ENCODE measurements at places on chromosomes 1 and 21. TPM values are rescaled to one million over a fixed set of nuclear protein-coding genes. Genes with fewer than 3 reads are reported as not detected.

Gene SPRR1A
- not detected for total RNA-seq

Gene DCST1
- not detected for total RNA-seq

Gene IL22RA1
- total RNA-seq, result not detected

Gene ANGPTL1
- total RNA-seq, result not detected

Gene PLPPR4
- not detected for total RNA-seq

Gene RNF187
- 86.4 TPM for total RNA-seq

DNA sequence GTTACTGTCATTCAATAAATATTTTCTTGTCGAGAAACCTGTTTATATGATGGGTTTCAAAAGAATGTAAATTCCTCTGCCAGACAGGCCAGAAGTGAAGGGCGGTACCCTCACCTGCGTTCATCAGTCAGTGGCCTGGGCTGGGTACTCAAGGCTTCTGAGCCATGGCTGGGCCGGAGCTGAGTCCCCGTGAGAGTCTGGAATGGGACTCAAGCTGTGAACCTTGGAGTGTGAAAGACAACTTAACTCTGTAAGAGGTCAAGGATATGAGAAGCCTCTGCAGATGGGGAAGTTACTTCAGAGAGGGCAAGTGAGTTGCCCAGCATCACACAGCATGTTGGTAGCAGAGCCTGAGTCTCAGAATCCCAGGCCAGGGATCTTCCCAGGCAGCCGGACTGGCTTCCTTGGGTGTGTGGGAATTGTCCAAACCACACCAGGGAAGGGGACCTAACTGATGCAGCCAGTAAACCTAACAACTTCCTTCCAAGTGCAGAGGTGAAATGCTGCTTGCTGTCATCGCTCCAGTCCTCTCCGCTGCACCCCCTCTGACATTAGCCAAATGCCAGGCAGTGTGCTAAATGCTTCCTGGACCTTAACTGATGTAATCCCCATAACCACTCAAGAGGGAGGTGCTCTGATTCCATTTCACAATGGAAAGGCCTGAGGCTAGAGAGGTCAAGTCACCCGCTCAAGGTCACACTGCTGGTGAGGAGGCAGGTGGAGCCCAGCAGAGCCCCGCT lies 4.8 kb downstream of the DISP3 start:
- peaks cover 4% of the 10 kb centered on the region for H3K4me1 ChIP-seq
- H3K36me3 ChIP-seq, result no peaks in the 10 kb centered on the region
- H3K4me3 ChIP-seq, result no peak overlapping the region
- H3K27me3 ChIP-seq, result peaks cover 6% of the 10 kb centered on the region

DNA sequence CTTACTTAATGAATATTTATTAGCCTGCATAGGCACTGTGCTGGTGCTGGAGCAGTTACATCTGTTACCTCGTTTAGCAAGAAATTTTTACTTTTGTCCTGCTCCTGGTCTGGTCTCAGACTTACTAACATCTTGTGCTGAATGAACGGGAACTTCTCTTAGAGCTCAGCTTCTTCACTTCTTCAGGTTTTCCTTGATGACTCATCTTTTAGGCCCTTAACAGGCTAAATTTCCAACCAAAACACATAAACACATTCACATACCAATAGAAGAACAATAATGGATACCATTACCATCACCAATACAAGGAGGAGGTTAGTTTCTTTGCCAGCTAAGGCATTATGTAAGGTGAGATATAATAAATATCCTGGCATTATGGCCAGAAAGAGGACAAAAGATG lies 68.9 kb downstream of the IFI44 start:
- H3K27me3 ChIP-seq, result no peaks in the 10 kb centered on the region
- H3K36me3 ChIP-seq, result no peaks in the 10 kb centered on the region
- H3K4me1 ChIP-seq, result no peaks in the 10 kb centered on the region
- H3K4me3 ChIP-seq, result no peak overlapping the region
- H3K27ac ChIP-seq, result no peak overlapping the region
- peak; percentile 6 for DNase-seq

DNA sequence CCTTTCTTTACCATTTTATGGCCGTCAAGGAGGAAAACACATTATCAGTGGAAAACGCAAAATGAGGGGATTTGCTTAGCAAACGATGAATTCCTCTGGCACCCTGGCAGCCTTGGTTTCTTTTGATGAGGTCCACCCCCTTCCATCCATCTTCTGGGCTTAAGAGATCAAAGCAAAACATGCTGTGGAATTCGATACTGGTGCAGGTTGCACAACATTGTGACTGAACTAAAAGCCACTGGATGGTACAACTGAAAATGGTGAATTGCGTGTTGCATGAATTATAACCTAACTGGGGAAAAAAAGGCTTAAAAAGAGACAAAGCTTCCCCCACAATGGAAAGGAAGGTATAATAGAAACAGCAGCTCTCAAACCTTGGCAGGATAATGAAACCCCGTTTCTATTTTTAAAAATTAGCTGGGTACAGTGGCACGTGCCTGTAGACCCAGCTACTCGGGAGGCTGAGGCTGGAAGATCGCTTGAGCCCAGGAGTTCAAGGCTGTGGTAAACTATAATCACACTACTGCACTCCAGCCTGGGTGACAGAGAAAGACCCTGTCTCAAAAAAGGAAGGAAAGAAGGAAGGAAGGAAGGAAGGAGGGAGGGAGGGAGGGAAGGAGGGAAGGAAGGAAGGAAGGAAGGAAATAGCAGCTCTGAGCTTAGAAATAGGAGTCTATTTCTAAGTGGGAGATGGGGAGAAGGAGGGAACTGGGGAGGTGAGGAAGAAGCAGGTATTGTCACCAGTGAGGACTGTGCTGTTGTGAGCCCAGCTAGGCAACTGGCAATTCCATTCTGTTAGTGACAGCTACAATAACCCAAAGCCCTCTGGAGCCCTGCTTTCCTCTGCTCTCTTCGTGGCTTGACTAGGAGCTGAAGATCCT lies 29.0 kb upstream of the LGALS8 start:
- H3K4me3 ChIP-seq, result no peak overlapping the region
- no peaks in the 10 kb centered on the region for H3K4me1 ChIP-seq
- no peak overlapping the region for H3K27ac ChIP-seq
- DNase-seq, result no peak
- H3K36me3 ChIP-seq, result no peaks in the 10 kb centered on the region

GRCh38 chr1:156226116-156226538 lies 13.3 kb downstream of the PMF1 start:
- no peaks in the 10 kb centered on the region for H3K27me3 ChIP-seq
- H3K36me3 ChIP-seq, result peaks cover 2% of the 10 kb centered on the region
- no peak overlapping the region for H3K4me3 ChIP-seq
- DNase-seq, result no peak

DNA sequence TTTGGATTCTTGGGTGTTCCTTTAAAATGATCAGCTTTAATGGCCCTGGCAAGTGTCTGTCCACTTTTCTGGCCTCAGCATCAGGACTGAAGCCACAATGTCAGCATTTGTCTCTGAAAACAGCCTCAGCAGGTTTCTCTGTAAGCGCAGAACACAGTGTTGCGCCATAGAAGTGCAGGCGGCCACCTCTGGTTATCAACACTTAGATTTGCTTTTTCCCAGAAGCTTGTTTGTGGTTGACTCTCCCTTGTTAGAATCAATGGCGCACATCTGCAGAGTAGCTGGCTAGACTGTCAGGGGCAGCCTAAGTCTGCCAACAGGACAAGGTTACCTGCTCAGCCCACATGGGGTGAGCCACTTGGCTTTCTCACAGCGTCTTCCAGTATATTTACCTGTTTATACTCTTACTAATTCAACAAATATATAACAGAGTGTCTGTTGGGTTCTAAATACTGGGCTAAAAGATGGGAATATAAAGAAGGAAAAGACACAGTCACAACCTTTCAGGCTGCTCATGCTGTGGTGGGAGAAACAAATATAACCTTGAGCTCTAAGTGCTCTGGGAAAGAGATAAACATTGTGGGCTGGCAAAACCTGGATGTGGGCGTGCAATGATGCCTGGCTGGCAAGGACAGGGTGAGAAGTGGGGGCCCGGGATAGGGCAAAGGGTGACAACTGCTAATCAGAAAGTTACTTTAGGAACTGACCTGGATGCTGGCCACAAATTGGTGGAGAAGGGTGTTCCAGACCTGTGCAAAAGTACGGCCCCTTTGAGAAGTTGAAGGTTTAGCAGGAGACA lies 149.3 kb upstream of the KIAA0040 start:
- no peaks in the 10 kb centered on the region for H3K36me3 ChIP-seq
- H3K27me3 ChIP-seq, result no peaks in the 10 kb centered on the region
- DNase-seq, result no peak
- no peak overlapping the region for H3K27ac ChIP-seq
- no peaks in the 10 kb centered on the region for H3K4me1 ChIP-seq

DNA sequence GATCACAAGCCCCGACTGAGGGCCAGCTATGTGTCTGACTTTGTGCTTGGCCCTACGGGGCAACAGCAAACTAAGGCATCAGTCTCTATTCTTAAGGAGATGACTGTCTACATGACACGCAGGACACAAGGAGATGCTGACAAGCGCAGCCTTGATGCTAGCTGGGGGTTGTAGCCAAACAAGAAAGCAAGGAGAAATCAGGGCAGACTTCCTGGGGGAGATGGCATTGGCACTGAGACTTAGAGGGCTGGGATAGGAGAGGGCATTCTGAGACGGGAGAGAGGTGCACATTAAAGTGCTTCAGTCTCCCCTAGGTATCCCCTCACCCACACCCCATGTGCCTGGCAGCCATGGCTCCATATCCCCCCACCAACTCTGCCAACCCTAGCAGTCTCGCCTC lies 210.8 kb upstream of the POU3F1 start:
- no peaks in the 10 kb centered on the region for H3K4me1 ChIP-seq
- no peak overlapping the region for H3K4me3 ChIP-seq
- H3K27ac ChIP-seq, result no peak overlapping the region
- no peak for DNase-seq
- H3K36me3 ChIP-seq, result no peaks in the 10 kb centered on the region

DNA sequence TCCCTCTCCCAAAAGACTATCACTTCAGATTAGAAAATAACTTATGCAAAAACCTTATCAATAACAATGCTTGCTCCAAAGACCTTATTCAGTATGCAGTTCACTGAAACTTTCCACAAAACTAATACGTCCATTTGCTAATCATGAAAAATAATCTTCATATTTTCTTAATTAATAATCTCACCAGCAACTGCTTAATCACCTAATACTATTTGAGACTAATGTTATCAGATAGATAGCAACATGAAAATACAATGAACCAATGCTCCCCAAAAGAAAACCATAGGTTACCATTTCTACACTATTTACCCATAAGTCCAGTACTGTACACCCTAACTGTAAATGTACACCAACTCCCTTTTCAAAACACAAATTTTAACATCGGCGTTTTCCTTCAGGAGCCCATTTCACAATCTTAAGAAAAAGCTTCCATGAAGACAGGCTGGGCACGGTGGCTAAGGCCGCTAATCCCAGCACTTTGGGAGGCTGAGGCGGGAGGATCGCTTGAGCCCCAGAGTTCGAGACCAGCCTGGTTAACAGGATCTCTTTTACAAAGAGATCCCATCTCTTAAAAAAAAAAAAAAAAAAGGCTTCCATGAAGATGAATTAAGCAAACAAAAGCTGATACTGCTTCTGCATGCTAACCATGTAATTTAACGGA lies 1.7 kb downstream of the GNB1 start:
- peak; percentile 23 for DNase-seq
- peak overlapping the region; percentile 79 for H3K4me3 ChIP-seq
- H3K27ac ChIP-seq, result peak overlapping the region; percentile 83
- no peaks in the 10 kb centered on the region for H3K27me3 ChIP-seq
- H3K36me3 ChIP-seq, result no peaks in the 10 kb centered on the region

DNA sequence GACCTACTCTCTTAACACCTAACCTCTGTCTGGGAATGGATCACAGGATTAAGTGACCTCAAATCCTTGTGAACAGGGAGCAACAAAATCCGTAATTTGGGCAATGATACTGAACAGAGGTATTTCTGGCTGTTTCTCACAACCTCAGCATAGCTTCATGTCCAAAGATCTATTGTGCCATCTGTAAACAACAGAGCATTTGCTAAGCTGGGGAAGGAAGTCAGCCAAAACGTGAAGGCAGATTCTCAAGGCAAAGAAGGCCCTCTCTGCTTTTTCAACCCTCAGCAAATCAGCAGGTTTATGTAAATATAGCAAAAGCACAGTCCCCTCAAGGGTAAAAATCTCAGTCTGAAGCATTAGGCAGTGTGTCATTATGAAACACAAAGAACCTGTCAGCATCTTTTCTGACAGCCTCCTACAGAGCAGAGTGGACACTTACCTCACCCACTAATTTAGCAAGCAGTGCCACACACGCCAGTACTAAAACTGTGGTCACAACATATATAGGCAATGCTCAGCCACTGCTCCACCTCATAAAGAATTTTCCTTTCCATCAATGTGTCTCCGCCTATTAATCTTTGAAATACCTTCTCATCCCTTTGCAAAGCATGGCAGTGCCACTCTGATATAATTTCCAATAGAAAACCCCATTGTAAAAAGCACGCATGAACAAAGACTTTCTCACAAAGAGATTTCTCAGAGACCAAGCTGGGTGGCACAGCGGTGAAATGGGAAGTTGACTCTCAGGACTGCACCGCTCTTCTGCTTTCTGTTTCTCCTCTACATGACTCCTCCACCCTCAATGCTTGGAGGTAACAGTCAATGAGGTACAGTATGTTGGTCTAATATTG lies 188.0 kb downstream of the RERE start:
- H3K36me3 ChIP-seq, result no peaks in the 10 kb centered on the region
- H3K27me3 ChIP-seq, result no peaks in the 10 kb centered on the region
- no peak for DNase-seq
- peaks cover 4% of the 10 kb centered on the region for H3K4me1 ChIP-seq
- no peak overlapping the region for H3K4me3 ChIP-seq

GRCh38 chr1:235133086-235133485 lies 4.4 kb upstream of the TOMM20 start:
- H3K36me3 ChIP-seq, result peaks cover 21% of the 10 kb centered on the region
- peaks cover 3% of the 10 kb centered on the region for H3K4me1 ChIP-seq
- no peak for DNase-seq
- H3K27me3 ChIP-seq, result no peaks in the 10 kb centered on the region
- H3K4me3 ChIP-seq, result no peak overlapping the region
- no peak overlapping the region for H3K27ac ChIP-seq

- H3K4me3 ChIP-seq, result no peak overlapping the region
- no peaks in the 10 kb centered on the region for H3K4me1 ChIP-seq
- DNase-seq, result no peak
- H3K27ac ChIP-seq, result no peak overlapping the region
- no peaks in the 10 kb centered on the region for H3K36me3 ChIP-seq
- no peaks in the 10 kb centered on the region for H3K27me3 ChIP-seq
Observed at GRCh38 chr1:41975850-41976569, 57.3 kb upstream of the HIVEP3 start.

DNA sequence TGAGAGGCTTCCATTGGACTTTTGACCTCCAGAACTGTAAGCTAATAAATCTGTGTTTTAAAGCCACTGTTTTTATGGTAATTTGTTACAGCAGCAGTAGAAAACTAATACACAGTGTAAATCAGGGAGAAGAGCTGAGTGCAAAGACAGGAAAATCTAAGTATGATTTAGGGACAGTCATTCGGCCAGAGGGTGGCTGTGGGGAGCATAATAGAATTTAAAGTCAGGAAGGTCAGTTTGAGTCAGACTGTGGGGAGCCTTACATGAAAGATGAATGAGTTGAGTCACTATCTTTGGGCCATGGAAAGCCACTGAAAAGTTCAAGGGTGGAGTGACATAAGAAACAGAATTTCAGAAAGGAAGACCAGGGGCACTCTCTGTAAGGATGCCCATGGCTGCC lies 52.4 kb upstream of the SSX2IP start:
- no peaks in the 10 kb centered on the region for H3K4me1 ChIP-seq
- H3K36me3 ChIP-seq, result no peaks in the 10 kb centered on the region
- H3K27me3 ChIP-seq, result no peaks in the 10 kb centered on the region
- H3K4me3 ChIP-seq, result no peak overlapping the region
